NCI-H187 (cell line): ENCODE measurements at places on chromosomes 3 and 15.

- no peak for DNase-seq
Measured at GRCh38 chr3:137110392-137110996, 152.7 kb downstream of the IL20RB start.

DNA sequence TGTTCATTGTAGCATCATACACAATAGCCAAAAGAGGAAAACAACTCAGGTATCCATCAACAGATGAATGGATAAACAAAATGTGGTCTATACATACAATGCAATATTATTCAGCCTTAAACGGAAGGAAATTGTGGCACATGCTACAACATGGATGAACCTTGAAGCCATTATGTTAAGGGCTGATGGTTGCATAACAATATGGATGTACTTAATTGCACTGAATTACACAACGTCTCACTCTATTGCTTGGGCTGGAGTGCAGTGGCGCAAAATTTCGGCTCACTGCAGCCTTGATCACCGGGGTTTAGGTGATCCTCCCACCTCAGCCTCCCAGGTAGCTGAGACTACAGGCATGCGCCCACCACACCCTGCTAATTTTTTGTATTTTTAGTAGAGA lies 7.0 kb upstream of the TMEM62 start:
- DNase-seq = no peak

DNA sequence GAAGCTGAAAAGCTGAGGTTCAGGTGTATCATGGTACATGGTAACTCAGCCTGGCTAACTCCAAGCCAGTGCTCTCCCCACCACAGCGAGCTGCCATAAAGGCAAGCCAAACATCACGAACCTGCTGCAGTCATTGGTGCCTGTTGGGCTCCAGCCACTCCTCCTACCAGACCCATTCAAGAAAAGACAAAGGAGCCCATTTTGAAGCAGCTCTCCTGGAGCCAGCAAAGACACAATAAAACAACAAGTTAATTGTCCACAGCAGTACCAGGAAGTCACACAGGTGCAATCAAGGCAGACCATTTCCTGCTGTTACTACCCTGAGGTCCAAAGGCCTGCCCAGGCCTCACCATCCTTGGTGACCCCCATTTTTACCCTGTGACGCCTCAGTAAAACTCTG lies 77.6 kb downstream of the DAPK2 start:
- no peak for DNase-seq

DNA sequence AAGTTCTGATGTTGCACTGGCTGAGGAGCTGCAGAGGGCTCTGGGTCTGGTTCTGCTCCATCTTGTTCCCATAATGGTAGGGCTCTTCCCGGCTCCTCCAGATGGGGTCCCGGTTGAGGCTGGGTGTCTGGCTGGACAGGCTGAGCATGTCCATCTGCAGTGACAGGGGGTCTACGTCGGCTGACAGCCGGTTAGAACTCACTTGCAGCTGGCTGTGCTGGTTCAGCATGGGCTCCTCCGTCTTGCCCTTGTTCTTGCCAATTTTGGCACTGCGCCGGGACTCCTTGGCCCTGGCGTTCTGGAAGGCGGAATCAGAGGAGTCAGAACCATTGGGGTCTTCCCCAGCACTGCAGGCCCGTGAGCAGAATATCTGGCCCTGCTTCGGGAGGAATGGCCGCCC lies 78.1 kb downstream of the PRICKLE2 start:
- DNase-seq = no peak

DNA sequence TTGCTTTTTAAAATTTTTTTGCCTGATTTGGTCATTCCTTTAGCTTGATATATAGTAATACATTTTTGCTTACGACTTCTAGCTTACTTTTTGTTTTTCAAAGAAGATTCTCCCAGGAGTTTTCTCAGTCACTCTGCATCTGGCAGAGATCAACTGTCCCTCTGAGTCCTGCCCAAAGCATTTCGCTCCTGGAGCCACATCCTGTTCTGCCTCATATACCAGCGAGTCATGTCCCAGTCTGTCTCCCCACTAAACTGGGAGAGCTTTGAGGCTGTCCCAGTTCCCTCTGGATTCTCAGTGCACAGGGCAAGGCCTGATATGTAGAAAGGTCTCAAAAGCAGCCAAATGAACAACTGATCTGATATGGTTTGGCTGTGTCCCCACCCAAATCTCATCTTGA lies 326.3 kb downstream of the ARRDC4 start:
- DNase-seq = no peak

DNA sequence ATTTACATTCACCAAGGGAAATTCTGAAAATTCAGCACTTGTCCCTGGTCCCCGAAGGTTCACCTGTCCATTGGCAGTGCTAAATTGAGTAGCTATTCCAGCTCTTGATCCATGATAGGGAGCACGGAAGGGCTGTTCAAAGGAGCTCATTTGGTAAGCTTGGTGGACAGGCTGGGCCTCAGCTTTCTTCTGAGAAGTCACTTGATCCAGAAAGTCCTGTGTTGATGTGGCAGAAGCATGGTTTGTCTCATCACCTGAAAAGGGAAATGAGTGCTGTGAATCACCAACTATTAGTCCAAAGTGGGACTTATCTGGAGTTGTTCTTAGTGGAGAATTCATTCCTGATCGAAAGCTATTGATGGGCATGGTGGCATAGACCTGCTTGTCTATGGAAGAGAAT lies 19.9 kb upstream of the SLC12A8 start:
- no peak for DNase-seq

DNA sequence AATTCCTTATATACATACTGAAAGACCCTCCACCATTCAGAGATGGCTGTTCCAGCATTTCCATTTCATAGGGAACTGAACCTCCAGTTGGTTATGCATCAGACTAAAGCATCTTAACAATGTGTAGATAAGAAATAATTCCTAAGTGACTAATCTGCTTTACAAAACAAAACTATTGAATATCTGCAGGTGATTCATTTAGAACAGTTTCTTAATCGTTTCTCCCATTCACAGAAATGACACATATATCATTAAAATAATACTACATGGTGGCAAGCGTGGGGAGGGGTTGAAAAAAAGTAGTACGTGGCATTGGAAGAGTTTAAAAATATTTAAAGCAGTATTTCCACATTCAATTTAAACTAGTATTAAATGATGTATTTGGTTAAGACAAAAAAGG lies 19.5 kb downstream of the COPS2 start:
- no peak for DNase-seq

GRCh38 chr15:75705854-75706681 lies 6.6 kb downstream of the CSPG4 start:
- DNase-seq = no peak

DNA sequence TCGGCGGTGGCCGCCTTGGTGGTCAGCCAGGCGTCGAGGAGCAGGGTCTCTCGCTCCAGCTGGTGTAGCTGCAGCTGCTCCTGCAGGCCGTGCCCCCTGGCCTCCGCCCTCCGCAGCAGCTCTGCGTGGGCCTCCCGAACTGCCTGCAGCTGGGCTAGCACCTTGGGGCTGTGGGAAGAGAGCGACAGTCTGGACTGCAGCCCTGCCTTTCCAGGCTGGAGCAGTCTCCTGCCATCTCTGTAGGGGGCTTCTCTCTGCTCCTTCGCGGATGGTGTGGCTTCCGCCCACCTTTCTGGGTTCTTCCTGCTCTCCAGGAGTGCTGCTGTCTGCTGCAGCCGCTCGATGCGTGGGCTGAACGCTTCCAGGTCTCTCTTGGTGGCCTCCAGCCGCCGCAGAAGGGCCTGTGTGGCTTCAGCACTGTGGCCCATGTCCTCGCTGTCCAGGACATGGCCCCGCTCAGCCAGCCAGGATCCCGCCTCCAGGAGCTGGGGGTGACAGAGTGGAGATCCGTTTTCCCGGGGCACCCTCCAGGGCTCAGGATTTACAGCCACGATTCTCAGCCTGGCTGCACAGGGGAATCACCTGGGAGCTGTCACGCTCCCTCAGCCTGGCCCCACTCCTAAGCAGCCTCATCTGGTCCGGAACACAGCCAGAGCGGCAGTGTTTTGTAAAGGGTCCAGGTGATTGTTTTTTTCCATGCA lies 16.8 kb downstream of the PLA2G4B start:
- DNase-seq = no peak

DNA sequence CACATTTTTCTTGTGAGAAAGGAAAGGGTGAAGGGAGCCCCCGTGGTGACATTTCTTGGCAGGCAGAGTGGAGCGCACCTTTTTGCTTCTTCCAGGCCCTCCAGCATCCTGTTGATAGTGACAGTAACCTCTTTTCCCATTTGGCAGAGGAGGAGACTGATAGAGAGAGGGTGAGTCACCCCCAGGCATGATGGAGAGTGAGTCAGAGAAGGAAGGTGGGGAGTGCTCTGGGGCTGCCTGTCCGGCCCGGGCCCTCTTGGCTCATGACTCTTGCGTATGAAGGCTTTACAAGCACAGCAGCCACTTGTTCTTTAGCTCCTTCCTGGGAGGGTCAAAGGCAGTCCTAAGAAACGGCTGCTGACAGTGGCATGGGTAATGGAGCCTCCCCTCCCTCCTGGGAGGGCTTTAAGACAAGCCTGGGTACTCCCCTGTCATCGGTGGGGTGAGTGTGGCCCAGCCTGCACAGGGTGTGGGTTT lies 16.0 kb downstream of the ANKRD63 start:
- DNase-seq = no peak

- DNase-seq = no peak
Measured at GRCh38 chr3:157145606-157146322, 14.2 kb downstream of the CCNL1 start.

DNA sequence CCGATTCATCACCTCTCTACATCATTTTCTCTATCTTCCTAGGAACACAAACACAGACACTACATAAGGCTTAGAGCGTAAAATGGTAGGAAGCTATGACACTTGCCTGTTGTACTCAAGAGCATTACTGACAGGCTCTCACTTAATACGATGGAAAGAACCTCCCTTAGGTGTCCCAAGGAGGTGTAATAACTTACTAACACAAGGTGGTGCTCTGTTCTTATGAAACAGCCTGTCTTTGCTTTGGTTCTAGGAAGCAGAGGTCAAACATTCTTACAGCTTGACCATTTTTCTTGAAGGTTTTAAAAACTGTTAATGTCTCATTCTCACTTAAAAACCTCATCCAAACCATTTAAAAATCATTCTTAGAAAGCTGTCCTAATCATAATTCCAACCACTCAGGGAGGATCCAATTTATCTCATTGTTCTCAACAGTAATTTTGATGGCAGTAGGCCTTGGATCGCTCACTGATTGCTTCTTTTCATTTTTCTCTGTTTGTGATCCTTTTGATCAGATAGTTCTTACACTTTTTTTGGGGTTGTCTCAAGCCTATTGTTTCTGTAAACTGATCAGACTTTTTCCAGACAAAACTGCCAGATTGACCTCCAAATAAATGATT lies 317.8 kb upstream of the AGTR1 start:
- DNase-seq = no peak
